ENCODE measurements at places on chromosomes 4 and X.
A peak's percentile ranks its signal among the peaks of the same experiment; 100 is the strongest.

DNA sequence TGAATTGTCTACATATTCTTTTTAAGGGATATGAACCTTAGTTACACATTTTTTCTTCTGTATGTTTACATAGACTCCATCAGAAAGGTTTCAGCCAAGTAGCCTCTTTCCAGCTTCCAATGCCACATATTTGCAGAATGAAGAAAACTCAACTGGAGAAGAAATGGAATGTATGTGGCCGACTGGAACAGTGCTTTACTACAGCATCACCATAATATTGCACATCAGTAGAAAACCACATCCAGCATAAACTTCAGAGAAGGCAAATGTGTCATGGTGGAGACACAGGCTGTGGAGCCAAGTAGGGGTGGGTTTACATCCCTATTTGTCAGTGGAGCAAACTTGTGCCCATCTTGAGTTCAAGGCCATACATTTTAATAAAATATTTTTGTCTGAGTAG is 204.8 kb upstream of the LDB2 start:
- DNase-seq = no peak

DNA sequence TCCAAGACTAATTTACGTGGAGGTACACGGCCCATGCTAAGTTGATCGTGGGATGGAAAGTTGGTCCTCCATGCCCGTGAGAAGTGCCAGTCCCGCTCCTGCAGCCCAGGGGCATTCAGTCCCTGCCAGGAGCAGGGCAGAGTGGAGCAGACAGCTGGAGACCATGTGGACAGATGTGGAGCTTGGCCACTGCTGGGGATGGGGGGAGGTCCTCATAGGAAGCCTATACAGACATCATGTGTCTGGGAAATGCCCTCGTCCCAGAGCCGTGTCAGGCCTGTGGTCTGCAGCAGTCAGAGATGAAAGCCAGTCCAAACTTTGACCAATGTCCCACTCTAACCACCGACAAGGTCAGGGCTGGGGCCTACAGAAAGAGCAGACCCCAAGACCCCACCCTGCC is 118.4 kb downstream of the CPZ start:
- DNase-seq = no peak

DNA sequence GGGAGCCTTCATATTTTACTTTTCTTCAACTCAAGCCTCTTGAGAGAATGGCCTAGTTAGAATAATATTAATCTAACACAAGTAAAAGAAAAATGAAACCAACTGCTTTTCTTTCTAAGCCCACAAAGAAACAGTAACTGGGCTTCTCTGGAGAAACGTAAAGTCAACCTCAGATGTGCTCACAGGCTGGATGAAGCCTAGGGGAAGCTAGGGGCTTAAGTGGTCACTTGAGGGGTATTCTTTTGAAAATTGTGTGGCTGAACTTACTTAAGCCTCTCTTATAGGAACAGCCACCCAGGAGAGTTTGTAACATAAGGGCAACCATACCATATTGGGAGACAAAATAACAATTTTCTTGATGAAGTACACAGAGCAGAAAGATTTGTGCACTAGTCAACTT is 279.0 kb downstream of the SPRY1 start:
- DNase-seq = no peak

- DNase-seq = no peak
Observed at GRCh38 chr4:183674153-183674552, 15.1 kb downstream of the TRAPPC11 start.

- DNase-seq = no peak
Observed at GRCh38 chr4:167713756-167714155, 378.6 kb upstream of the ANXA10 start.

DNA sequence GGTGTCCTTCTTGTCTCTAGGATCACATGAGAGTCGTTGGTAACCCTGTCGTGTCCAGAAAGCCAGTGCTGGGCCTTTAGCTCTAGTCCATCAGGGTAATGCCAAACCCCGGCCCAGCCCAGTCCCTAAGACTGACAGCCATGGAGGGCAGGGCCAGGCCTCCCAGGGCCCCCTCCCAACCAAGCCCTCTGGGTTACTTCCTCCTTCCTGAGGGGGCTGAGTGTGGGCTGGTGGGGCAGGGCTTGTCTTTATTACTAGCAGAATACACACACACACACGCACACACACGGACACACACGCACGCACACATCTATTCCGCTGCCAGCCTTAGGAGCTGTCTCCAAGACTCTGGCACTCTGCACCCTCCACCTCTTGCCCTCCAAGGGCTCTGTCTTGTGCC is 35.6 kb upstream of the CDKN2AIP start:
- DNase-seq = no peak

DNA sequence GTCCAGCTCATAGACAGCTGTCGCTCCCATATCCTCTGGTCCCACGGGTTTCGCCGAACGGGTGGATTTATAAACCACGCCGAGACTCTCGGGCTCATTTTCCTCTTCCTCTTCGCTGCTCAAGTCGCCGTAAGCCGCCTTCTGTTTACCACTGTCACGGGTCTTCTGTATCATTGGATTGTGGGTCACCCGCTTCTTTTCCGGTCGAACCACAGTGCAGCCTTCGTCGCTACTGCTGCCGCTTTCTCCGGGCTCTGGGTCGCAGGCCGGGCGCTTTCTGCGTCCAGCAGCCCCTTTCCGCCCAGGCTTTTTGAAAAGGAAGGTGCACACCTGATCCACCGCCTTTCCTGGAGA is 311 bp downstream of the RNF113A start:
- peak; percentile 5 for DNase-seq

DNA sequence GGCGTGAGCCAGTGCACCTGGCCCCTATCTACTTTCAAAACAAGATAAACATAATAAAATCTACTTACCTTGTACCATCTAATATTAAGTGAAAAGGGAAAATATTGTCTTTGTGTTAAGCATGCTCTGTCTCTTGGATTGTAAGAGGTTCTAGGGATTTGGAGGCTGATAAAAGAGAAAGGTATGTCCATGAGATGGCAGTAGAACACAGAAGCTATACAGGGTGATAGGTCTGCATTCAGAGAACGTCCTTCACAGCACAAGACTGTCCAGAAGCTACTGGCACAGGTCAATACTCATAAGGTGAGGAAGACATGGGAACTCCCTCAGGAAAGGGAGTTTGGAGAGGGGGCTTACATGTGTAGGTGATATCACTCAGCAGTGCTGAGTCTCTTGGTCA is 135.5 kb downstream of the TMEM47 start:
- no peak for DNase-seq

DNA sequence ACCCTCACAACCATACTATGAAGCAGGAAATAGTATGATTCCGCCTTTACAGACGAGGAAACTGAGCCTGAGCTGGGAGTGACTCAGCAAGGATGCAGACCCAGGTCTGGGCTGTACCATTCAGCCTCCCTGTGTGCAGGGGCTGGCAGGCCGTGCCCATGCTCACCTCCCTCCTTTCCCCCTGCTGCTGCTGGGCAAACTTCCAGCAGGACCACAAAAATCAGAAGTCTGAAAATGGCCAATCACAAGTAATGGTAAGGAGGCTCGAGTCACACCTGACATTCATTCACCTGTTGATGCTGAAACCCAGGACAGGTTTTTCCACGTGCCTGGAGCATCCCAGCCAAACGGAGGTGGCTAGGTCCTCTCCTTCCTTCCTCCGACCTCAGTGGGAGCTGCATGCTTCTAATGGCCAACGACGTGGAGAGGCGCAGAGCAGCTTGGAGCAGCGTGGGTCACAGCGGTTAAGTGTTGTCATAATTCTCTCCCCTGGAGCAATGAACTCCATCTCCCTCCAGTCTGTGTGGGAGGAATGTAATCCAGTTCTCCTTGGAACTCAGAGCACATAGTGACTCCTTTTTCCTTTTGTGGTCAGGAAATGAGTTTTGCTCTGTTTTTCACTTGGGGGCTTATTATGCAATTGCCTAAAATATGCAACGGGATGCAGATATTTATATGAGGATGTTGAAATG is 371.7 kb downstream of the BCOR start:
- DNase-seq = no peak

GRCh38 chrX:154515966-154516655 is at the start of gene FAM3A:
Gene FAM3A, minus strand, starts transcription at chrX:154516232. Its CDS starts 460 bp downstream, at chrX:154515772.
- peak; percentile 90 for DNase-seq

DNA sequence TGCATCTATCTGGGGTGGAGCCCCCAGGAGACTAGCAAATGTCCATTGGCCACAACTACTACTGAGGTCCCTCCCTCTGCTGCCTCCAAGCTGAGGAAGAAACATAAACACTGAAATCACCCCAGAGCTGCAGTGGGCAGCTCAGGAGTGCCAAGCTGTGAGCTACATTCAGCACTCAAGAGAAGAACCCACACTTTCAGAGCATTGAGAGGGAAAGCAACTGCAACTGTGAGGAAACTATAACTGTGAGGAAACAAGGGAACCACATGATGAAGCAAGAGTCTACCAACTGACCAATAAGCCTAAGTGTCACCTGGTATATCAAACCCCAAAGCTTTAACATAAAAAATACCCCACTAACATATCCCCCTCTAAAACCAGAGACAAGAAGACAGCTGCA is 373.5 kb upstream of the TACR3 start:
- DNase-seq = no peak

- DNase-seq = no peak
Observed at GRCh38 chr4:76589872-76590797, 155.1 kb downstream of the SHROOM3 start.

- DNase-seq = no peak
Observed at GRCh38 chrX:94977562-94977961, 1303.6 kb downstream of the FAM133A start.

- no peak for DNase-seq
Observed at GRCh38 chr4:2322227-2322626, 60.3 kb upstream of the MXD4 start.

DNA sequence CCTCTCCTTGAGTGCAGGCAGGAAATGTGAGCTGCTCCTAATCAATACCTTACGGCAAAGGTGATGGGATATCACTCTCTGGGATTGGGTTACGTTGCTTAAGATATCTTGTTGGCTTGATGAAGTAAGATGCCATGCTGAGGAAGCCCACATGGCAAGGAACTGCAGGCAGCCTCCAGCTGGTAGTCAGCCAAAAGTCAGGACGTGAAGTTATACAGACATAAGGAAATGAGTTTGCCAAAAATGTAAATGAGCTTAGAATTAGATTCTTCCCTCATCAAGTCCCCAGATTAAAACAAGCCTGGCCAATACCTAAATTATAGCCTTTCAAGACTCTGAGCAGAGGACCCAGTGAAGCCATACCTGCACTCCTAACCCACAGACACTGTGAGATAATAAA is 155.0 kb downstream of the QDPR start:
- no peak for DNase-seq

DNA sequence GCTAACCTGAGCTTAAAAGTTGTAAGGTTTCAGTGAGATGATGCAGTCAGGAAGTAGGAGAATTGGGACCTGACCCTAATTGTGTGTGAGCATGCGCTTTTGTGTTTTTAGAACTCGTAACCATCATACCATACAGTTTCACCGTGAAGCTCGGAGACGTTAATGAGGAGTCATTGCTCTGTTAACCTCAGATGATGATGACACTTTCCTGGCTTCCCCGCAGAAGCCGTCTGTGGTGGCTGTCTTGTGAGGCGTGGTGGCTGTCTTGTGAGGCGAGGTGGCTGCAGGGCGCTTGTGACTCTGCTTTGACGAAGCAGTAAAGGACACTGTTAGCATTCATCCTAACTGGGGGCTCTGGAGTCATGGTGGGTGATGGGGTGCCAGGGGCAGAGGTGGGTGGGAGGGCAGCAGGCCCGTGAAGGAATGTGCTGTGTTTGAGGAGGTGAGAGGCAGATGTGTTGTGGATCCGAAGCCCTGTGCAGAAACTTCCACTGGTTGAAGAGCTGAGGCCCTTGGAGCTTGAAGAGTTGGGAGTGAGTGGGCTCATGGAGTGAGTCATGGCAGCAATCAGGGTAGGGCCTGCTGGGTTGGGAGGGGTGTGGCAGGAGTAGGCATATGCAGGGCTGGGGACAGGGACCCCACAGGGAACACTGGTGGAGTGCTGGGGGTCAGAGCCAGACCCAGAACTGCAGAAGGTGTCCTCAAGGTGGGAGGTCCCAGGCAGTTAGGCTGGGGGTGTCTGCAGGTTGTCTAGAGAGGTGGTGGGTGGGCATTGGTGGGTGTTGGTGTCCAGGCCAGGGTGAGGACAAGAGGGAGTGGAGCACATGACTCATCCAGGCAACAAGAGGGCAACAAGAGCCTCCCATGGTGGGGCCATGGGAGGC is 57.4 kb downstream of the NSD2 start:
- DNase-seq = no peak

DNA sequence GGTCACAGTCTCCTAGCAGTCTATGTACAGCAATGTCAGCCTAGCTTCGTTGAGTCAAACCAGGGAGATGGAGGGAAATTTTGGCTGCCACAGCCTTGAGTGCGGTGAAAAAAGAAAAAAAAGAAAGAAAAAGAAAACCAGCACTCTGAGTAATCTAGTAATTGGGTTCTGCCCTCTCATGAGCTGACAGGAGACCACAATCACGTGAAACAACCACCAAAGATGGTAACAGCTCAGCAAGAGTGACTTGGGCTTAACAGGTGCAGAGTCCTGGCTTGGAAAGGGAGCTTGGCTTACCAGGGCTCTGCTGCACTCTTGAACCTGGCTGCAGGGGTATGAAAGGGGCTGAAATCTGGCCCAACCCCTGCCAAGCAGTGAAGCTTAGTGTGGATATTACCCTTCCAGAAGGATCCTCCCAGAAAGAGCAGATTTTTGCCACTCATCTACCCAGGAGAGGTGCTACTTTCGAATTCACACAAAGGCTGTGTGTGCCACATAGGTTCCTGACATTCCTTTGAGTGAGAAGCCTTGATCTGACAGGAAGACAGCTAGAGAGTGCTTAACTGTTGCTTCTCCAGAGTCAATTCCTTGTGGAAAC is 350.3 kb downstream of the PTTG2 start:
- peak; percentile 56 for DNase-seq

DNA sequence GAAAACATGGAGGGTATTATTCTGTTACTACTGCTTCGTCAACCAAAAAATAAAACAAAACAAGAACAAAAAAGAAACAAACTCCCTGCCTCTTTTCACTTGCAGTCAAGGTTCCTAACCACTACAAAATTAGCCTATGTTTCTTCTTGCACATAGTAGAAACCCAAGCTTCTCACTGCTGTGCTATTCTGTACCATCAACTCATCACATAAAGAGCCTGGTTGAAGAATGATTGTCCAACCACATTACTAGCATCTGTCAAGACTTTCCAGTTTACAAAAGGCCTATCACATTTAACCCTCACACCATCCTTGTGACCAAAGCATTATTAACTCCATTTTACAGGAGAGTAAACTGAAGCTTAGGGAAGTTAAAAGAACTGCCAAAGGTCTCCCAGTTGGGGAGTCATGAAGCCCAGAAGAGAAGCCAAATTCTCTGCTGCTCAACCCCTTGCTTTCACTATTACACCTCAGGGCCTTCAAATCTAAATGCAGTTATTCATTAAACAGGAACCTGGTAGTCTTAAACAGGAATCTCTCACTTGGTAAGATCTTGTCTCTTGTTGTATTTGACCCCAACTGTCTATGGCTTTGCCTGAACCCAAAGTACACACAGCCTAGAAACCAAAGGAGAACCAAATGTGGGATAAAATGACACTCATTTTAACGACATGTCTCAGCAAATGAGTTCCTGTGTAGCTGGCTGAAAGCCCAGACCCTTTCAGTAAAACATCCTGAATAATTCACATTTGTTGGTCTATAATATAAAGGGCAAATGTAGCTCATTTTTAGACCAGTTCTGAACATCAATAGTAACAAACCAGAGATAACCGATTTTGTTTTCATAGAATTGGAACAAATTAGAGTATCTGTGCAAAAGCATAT is 8.6 kb downstream of the F9 start:
- DNase-seq = no peak

Measured in activated CD4-positive, alpha-beta T cell treated with anti-CD3 and anti-CD28 coated beads for 4 hours (primary cell).